ENCODE measurements at places on chromosomes 13 and 19. TPM values are rescaled to one million over a fixed set of nuclear protein-coding genes. Genes with fewer than 3 reads are reported as not detected.

- ATAC-seq = no peak
Observed at GRCh38 chr19:30731591-30731990, 359.4 kb downstream of the ZNF536 start.

DNA sequence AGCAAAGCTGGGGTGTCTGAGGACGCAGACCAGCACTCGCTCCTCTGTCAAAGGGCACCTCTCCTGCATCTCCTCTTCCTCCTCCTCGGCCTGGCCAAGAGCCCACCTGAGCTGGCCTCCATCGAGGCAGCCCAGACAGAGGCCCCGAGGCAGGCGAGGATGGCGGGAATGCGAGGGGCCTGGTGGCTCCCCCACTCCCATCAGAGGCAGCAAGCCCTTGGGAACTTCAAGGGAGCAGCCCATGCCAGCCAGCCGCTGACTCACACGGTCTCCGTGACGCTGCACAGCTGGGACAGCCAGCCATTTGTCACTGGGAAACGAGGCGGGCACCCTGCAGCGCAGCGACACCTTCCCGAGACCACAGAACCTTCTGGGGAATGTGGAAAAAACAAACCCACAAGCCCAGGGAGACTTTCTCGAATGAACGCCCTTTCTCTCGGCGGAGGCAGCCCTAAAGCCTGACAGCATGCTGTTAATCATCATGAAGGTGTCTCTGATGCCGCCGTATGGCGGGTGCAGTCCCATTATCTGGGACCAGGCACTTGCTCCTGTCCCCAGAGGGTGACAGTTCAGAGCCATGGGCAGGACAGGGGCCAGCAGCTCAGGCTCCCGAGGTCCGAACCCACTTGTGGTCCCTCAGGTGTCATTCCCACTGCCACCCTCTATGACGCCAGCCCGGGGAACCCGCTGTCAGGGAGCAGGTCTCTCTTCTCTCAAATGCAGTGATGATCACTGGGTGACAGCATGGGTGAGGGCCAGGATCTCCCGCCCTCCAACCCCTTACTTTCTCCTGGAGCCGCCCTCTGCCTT lies 53.0 kb downstream of the PEPD start:
- ATAC-seq = no peak

DNA sequence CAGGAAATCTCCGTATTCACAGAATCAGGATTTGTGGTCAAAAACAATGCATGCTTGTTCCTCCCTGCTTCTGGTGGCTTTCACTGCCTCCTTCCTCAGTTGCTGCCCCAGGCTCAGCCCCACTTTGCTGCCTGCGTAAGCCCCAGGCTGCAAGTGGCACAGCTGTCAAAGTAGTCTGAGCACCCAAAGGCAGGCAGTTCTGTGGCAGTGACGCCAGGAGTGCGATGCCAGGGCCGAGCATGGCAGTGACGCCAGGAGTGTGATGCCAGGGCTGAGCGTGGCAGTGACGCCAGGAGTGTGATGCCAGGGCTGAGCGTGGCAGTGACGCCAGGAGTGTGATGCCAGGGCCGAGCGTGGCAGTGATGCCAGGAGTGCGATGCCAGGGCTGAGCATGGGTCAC lies 77.3 kb upstream of the GPR183 start:
- no peak for ATAC-seq

DNA sequence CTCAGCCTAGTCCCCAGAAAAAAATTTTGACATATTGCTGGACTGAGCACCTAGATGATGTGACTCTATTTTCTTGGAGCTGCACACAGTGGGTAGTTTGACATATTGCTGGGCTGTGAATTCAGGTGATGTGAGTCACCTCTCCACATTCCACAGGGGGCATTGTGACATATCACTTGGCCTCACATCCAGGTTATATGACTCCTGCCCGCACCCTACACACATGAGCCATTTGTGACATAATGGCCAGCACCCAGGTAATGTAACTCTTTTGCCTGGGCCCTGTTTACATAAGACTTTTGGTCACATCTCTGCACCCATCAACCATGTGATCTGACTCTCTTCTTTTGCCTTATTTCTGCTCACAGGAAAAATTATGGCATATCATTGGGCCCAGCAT lies 55.1 kb upstream of the ZNF43 start:
- ATAC-seq = no peak

- ATAC-seq = no peak
Observed at GRCh38 chr13:27942972-27943371, 23.2 kb downstream of the PDX1 start.

- peak; percentile 57 for ATAC-seq
Observed at GRCh38 chr19:2561895-2562294, 86.0 kb downstream of the GADD45B start.

DNA sequence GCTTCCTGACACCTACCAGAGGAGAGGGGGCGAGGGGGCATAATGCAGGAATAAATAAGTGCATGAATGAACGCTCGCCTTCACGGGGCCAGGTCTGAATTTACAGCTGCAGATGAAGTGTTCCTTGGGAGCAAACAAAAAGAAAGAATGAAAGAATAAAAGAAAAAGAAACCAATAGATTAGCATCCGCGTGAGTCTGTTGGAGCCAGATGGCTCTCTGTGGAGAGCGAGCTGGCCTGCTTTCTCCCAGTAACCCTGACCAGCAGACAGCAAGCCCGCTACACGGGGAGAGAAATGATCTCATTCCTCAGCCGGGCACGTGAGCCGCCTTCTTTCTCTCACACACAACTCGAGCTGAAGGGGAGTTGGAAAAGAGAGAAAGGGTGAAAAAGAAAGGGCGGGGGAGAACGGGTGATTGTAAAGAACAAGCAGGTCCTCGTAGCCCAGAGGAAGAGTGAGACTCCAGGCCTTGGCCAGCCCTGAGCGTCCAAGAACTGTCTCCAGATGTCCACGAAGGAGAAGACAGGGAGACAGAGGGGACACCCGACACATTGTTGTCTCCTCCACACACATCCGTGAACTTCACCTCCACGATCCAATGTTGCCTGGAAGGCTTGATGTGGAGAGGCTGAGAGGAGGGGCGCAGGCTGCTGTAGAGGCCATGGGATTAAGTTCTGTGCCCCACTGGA lies 81.4 kb downstream of the RNASEH2B start:
- ATAC-seq = no peak

GRCh38 chr13:94967183-94968039 lies 255.1 kb upstream of the SOX21 start:
- ATAC-seq = peak; percentile 84

GRCh38 chr13:19305434-19305833 lies 123.8 kb upstream of the TUBA3C start:
- no peak for ATAC-seq

GRCh38 chr13:104314926-104315535 lies 1248.8 kb upstream of the SLC10A2 start:
- ATAC-seq = no peak

DNA sequence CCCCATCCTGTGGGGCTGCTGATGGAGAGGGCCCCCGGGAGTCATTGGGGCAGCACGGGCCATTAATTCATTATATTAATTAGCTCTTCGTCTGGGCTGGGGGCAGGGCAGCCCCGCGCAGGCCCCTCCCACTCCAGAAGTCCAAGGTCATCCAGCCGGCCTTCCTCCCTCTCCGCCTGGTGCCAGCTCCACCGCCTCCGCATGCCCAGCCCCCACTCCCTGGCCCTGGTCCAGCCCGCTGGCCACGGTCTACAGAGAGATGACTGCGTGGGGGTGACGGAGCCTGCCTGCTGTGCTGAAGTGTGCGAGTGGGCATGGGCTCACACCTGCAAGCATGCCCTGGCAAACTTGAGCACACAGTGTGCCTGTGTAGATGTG lies 8.8 kb downstream of the IGLON5 start:
- no peak for ATAC-seq

- no peak for ATAC-seq
Observed at GRCh38 chr13:18954254-18954653, 227.4 kb downstream of the TUBA3C start.

DNA sequence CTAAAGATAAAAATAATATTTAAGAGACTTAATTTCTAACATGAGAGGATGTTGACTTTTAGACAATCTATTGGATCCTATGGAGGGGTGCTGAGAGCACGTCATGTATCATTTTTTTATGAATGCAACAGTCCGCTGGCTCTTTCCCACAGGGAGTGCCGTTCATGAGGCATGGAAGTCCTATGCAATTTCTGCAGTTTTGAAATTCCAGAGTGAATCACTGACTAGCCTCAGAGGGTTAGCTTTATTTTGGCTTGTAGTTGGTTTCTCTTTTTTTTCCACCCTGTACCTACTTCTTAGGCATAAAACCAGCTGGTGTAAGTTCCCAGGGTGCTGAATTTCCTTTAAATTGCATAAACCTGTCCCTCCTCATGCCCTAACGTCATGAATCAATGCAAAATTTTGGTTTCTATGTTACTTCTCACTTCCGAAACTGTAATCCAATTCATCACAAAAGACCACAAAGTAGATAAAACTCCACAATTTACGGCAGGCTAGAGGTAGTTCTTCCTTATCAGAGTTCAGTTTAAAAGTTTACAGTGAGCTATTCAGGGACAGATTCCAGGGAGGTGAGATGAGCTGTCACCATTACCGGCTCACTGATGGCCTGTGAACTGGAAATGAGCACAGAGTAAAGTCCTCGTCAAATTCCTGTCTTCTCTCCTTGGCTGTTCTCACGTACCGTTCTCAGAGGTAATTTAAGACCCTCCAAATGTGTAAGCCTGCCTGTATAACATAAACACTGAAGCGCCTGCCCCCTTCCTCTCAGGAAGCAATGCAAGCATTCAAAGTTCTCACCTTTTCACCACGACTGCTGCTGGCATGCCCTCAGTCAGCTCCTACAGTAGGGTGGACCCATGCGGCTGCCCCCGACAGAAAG lies 216.6 kb upstream of the SLC10A2 start:
- ATAC-seq = peak; percentile 72

DNA sequence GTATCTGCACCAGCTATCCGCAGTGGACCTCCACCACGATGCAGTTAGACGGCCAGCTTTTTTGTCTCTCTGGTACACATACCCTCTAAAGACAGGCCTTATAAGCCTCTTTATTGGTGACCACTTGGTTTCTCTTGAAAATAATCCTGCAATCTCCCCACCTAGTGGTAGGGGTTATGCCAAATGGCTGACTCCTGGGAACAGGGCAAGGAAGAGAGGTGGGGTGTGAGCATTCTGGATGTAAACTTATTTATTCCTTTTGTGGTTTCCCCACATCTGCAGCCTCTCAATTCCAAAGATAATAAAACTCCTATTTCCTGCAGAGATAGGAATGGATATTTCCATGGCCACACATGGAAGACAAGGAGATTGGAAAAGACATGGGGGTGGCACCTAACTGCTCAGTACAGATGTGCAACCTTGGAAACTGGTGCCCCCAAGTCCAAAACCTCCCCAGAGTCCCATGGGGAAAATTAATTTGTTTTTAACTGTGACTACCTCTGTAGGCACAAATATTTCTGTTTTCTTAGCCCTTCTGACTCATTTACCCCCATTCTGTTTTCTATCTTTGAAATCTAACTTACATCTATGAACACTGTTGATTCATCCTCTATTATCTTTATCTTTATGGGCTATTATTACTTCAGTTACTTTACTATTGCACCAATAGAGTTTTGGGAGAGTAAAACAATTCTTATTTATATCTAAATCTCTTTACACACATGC lies 112.7 kb upstream of the TSHZ3 start:
- ATAC-seq = no peak

DNA sequence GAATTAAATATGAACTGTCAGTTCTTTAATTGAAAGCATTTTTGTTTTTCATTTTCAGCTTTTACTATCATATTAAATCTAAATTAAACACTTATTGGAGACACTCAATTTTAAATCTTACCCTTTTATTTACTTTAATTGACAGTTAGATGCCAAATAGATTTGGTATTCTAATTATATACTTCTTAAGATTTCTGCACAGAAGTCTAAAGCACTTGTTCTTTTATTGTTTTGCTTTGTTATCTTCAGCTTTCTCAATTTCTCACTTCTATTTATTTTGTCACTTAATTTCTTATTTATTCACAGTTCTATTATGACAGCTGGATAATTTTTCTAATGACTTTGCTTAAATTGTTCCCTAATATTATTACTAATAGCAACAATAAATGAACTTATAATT lies 1397.3 kb upstream of the MIR17HG start:
- ATAC-seq = no peak

- no peak for ATAC-seq
Observed at GRCh38 chr13:77678691-77679235, 18.7 kb upstream of the SLAIN1 start.

- no peak for ATAC-seq
Observed at GRCh38 chr13:80754441-80754840, 413.5 kb upstream of the SPRY2 start.

DNA sequence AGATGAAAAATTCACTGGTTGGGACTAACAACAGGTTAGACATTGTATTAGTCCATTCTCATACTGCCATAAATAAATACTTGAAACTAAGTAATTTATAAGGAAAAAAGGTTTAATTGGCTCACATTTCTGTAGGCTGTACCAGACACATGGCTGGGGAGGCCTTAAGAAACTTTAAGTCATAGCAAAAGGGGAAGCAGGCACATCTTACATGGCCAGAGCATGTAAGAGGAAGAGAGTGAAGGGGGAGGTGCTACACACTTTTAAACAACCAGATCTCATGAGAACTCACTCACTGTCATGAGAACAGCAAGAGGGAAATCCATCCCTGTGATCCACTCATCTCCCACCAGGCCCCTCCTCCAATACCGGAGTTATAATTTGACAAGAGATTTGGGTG lies 125.9 kb downstream of the SUCLA2 start:
- ATAC-seq = no peak

- ATAC-seq = peak; percentile 48
Observed at GRCh38 chr19:6459262-6460098, at the start of gene SLC25A23. Gene SLC25A23 (minus strand): TSS chr19:6459792. CDS start chr19:6459628, 164 bp downstream.

GRCh38 chr13:28251466-28251865 lies 113.1 kb downstream of the PAN3 start:
- no peak for ATAC-seq

GRCh38 chr13:112746044-112746443 lies 56.2 kb downstream of the ATP11A start:
- no peak for ATAC-seq

- no peak for ATAC-seq
Observed at GRCh38 chr19:7861619-7862412, 12.4 kb downstream of the PRR36 start.

- ATAC-seq = no peak
Observed at GRCh38 chr19:41456342-41456918, 13.5 kb downstream of the ERICH4 start.

DNA sequence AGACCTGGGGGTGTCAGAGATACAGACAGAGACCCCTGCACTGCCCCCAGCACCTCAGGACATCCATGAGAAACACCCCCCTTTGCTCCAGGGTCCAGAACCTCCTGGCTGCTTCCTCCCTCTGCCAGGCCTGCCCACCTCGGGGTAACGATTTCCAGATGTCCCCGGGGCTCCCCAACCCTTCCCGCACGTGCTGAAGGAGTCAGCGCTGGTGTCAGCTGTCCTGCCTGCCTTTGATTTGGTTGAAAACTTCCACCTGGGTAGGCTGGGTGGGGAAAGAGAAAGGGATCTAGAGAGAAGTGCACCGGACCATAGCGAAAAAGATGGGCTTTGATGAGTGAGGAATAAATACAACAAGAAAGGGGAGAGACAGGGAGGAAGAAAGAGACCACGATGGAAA lies 1.5 kb upstream of the CGB7 start:
- no peak for ATAC-seq

GRCh38 chr13:80881495-80881894 lies 540.6 kb upstream of the SPRY2 start:
- ATAC-seq = no peak

Gene STOML3
- not detected for total RNA-seq

Gene ZNF616
- 5.7 TPM for total RNA-seq

Gene ZSCAN18
- 9.4 TPM for total RNA-seq

Gene ZNF253
- total RNA-seq = 1.9 TPM

Gene CEACAM3
- not detected for total RNA-seq

Gene PDX1
- not detected for total RNA-seq

Gene ZNF541
- 0.08 TPM for total RNA-seq

Gene GAPDHS
- not detected for total RNA-seq

Gene CALR3
- not detected for total RNA-seq

Gene CYP4F8
- total RNA-seq = not detected

Gene AKAP8
- total RNA-seq = 22.0 TPM

Gene NANOS3
- not detected for total RNA-seq

Gene TSKS
- 0.12 TPM for total RNA-seq
